ENCODE measurements at places on chromosomes 7 and 10. TPM values are rescaled to one million over a fixed set of nuclear protein-coding genes. Genes with fewer than 3 reads are reported as not detected.

Gene UTF1
- total RNA-seq, result not detected

Gene C10orf105
- total RNA-seq, result not detected

Gene PRLHR
- not detected for total RNA-seq

Gene CCDC146
- total RNA-seq, result 1.3 TPM

Gene IGFBP3
- 44.9 TPM for total RNA-seq

Gene POLR2J2
- total RNA-seq, result 2.3 TPM

Gene PSTK
- total RNA-seq, result 4.8 TPM

Gene GIMAP4
- 47.3 TPM for total RNA-seq

Gene CREB5
- total RNA-seq, result 0.69 TPM

Gene PSMA2
- 87.6 TPM for total RNA-seq

Gene CCDC172
- not detected for total RNA-seq

Gene OR2A12
- total RNA-seq, result not detected

Gene MYL10
- total RNA-seq, result not detected

Gene AKR1B15
- total RNA-seq, result 0.19 TPM

Gene STEAP1
- 2.6 TPM for total RNA-seq

Gene GJD4
- total RNA-seq, result not detected

Gene VWDE
- 0.46 TPM for total RNA-seq

Gene RHBDD2
- 575 TPM for total RNA-seq

Gene CHST15
- 52.1 TPM for total RNA-seq

Gene ANKRD1
- total RNA-seq, result not detected

Gene TRPV5
- not detected for total RNA-seq

Gene PARP12
- 11.5 TPM for total RNA-seq

Gene ANXA8L1
- 0.25 TPM for total RNA-seq

Gene MSS51
- 1.3 TPM for total RNA-seq

Gene C10orf95
- total RNA-seq, result not detected

Gene RINT1
- total RNA-seq, result 10.7 TPM

Gene PRRT4
- total RNA-seq, result 0.23 TPM

Gene SPDYE2
- total RNA-seq, result not detected

Gene C10orf62
- 0.50 TPM for total RNA-seq

Gene IFIT1B
- total RNA-seq, result not detected

Gene PSD
- 9.4 TPM for total RNA-seq

Gene HOXA1
- 4.4 TPM for total RNA-seq

Gene C7orf57
- not detected for total RNA-seq

Gene KCNH2
- total RNA-seq, result 1.3 TPM

Gene ODAD2
- 0.35 TPM for total RNA-seq

Gene ECD
- 26.3 TPM for total RNA-seq

Gene TMEM106B
- total RNA-seq, result 84.8 TPM

Gene SEMA3A
- total RNA-seq, result 0.69 TPM

Gene ACTA2
- 493 TPM for total RNA-seq

Gene NEURL1
- total RNA-seq, result not detected

Gene EPHA1
- 0.14 TPM for total RNA-seq

Gene NPC1L1
- total RNA-seq, result 0.04 TPM

Gene SPDYE1
- not detected for total RNA-seq

Gene LIPF
- not detected for total RNA-seq

Gene ADAM12
- 0.20 TPM for total RNA-seq

Gene GRB10
- 65.9 TPM for total RNA-seq
